Stimulated activated CD8-positive, alpha-beta memory T cell treated with anti-CD3 and anti-CD28 coated beads, Interleukin-15, amount 100 ng/mL, for 24 hours (primary cell): ENCODE measurements at places on chromosomes 5 and 9.

DNA sequence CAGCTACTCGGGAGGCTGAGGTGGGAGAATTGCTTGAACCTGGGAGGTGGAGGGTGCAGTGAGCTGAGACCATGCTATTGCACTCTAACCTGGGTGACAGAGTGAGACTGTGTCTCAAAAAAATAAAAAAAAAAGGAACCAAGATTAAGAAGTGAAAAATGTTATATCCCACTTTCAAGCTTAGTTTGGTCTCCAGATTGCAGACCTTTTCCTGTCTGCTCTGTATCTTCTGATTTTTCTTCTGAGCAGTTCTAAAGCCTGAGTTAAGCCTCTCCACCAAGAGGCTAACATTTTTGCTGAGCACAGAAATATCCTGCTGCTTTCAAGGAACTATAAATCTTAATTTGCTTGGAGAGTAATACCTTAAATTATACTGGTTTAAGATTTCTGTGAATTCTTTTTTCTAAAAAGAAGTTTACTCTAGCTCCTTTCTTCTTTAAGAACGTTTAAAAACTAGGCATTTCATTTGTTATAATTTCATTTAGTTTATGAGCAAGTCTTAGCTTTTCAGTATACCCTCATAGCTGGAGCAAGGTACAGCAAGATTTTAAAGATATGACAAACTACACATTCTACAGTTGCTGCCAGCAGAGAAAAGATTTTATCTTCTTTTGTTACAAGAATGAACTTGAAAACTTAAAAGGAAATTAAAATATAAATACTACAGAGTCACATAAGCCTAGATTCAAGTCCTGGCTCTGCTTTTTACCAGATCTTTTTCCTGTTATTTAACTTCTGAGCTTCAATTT, 55.0 kb downstream of the GARNL3 start:
- DNase-seq = no peak

DNA sequence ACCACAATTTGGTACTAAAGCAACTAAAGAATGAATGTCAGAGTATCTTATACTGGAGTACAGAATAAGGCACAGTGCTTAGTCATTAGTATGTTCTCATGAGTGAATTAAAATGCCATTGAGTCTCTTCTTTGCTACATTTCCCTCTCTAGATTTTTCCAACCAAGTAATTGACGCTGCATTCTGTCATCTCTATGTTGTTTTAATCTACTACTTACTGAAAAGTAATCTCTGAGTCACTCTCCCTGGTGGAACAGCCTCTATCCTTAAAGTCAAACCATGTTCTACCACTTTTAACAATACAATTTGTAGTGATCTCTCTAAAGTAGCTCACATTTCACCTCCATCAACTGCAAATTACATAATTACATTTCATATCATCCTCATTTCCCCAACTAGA, 495.1 kb downstream of the CDH18 start:
- no peak for DNase-seq

- DNase-seq = no peak
These were observed 50.2 kb upstream of the SAP30L start for GRCh38 chr5:154395407-154396106.

GRCh38 chr5:80141147-80141671, 106.1 kb downstream of the THBS4 start:
- DNase-seq = no peak

GRCh38 chr5:68444833-68445232, 229.3 kb downstream of the PIK3R1 start:
- no peak for DNase-seq

- DNase-seq = no peak
These were observed 61.5 kb upstream of the CPEB4 start for GRCh38 chr5:173826428-173827350.

- no peak for DNase-seq
These were observed 50.4 kb upstream of the STXBP1 start for GRCh38 chr9:127561491-127562278.

DNA sequence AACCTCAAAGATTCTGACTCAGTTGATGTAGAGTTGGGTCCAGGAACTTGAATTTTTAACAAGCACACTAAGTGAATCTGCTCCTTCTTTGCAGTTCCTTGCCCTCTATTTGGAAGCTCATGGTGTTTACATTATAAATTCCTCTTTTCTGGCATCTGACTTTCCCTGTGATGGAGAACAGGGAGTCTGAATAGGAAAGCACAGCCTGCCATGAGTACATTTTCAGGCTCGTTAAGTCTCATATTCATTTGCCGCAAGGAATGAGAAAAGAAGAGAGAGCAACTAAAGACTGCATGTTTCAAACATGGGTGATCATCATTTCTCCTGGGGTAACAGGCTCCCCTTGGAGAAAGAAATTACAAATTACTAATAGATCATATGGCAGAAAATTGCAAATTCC, 468.1 kb upstream of the DMAC1 start:
- DNase-seq = no peak

DNA sequence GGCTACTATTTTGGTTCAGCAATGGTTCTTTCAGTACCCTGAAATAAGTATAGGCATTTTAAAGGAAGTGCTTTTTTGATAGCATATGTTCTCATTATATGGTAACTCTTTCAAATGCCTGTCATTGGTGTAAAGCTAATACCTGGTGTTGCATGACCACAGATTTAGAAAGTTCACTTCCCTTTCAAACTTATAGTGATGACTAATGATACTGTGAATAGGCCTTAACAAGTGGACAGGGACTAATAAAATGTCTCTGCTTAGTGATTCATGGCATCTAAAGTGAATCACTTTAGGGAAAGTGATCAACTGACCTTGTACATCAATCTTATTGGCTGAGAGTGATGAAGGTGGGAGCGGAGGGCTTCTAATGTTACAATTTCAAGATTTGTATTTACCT, 21.6 kb downstream of the MRPL22 start:
- no peak for DNase-seq

GRCh38 chr5:117242028-117242427, 667.4 kb upstream of the SEMA6A start:
- no peak for DNase-seq
